ENCODE measurements at places on chromosomes 13 and 19.

DNA sequence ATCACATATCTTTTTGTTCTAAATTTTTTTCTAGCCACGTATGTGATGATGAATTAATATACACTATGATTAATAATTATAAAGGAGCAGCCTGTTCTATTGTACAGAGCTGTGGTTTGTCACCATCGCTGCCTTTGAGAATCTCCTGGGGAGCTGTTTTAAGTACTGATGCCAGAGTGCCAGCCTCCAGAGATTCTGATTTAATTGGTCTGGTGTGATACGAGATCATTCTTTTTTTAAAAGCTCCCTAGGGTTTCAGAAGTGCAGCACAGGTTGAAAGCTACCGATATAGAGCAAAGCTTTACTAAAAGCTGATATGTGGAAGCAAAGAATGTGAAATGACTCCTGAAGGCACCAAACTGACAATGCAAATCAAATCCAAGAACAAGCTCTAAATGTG is 314.7 kb downstream of the ITGBL1 start:
- DNase-seq: no peak

- DNase-seq: no peak
Measured at GRCh38 chr13:112697756-112698655, 8.2 kb downstream of the ATP11A start.

- peak; percentile 87 for DNase-seq
Measured at GRCh38 chr19:19531951-19532805, 3.5 kb downstream of the YJEFN3 start.

DNA sequence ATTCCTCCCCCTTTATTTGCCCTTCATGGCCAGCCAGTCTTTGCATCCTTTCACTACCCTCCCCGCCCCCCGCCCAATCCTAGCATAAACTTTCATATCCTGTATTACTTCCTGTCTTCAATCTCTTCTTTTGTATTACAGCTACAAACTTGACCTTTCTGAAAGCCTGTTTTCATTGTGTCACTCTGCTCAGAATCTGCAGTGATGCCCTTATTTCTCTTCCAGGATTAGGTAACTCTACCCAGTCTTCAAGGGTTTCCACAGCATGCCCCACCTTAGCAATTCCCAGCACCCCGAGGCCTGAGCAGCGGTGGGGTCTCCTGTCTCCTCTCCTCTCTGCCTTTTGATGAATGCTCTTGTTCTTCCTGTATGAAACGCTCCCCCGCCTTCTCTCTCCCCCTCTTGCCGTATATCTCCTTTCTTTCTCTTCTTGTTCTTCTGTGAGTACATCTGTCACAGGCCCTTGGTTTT is 145.6 kb downstream of the SHISA2 start:
- DNase-seq: no peak

Measured in activated CD4-positive, alpha-beta T cell treated with anti-CD3 and anti-CD28 coated beads for 24 hours (primary cell).